ENCODE measurements at places on chromosomes 16 and 17. TPM values are rescaled to one million over a fixed set of nuclear protein-coding genes. Genes with fewer than 3 reads are reported as not detected.

The HOXB13 gene
- not detected for total RNA-seq

GRCh38 chr16:2686912-2687507 lies 4.7 kb downstream of the KCTD5 start:
- no peak for DNase-seq

DNA sequence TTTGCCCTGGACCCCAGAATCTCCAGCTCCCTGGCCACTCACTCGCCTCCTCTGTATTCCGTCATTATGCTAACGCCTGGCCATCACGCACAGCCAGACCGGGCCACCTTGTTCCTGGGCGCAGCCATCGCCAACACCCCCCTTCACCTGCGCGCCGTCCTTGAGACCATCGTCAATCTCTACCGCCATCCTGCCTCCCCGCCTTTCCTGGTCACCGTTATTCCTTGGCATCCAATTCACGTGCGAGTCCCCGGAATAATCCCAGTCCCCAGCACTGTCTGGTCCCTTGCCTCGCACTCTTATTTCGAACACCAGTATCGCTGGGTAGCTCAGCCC lies 541 bp downstream of the VKORC1 start:
- no peak for DNase-seq

The TVP23C gene
- 11.7 TPM for total RNA-seq

DNA sequence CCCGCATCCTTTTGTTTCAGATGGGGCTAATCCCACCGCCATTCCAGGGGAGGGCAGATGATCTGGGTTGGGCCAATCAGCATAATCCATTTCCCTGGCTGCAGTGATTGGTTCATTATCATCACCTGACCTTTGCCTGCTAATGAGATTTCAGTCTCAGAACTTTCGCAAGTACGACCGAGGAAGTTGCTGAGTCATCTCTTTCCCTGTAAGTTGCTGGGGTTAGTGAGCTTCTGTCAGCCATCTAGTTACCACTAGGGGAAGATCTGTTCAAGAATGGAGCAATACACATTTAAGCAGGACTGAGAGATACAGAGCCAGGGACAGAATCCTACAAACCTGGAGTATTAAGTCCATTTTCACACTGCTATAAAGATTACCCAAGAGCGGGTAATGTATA lies 65.3 kb upstream of the NUDT7 start:
- DNase-seq: no peak

The TLCD2 gene
- total RNA-seq: 0.05 TPM

GRCh38 chr17:29149431-29150064 lies 30.6 kb downstream of the MYO18A start:
- DNase-seq: no peak

The WIPI1 gene
- 4.8 TPM for total RNA-seq

The IL17C gene
- not detected for total RNA-seq

- DNase-seq: no peak
Observed at GRCh38 chr17:5027299-5027698, 7.9 kb downstream of the SLC52A1 start.

The FBXO47 gene
- not detected for total RNA-seq

DNA sequence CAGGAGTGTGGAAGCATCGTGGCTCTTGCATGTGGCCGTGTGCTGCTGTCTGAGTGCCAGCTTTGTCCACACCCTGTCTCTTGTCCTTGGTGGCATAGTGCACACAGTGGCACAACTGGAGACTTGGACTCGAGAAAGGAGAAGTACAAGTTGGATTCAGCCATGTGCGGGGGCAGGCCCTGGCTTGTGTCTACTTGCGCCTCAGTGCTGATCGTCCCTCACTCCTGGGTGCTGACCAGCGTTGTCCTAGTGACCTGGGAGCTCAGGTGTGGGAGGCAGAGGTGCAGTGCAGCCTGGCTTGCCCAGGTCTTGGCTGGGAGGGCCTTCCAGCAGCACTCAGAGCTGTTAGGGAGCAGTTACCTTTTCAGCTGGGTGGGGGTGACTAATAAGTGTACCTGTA lies 20.6 kb downstream of the MPRIP start:
- no peak for DNase-seq

DNA sequence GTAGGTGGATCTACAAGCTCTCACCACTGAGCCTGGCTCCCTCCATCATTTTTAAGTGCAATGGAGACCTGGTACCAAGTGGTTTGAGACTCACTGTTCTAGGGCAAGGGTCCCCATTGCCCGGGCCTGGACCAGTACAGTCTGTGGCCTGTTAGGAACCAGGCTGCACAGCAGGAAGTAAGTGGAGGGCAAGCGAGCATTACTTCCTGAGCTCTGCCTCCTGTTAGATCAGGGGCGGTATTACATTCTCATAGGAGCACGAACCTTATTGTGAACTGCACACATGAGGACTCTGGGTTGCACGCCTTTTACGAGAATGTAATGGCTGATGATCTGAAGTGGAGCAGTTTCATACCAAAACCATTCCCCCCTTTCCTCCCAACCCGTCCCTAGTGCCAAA lies 6.8 kb upstream of the ZNF594 start:
- no peak for DNase-seq

DNA sequence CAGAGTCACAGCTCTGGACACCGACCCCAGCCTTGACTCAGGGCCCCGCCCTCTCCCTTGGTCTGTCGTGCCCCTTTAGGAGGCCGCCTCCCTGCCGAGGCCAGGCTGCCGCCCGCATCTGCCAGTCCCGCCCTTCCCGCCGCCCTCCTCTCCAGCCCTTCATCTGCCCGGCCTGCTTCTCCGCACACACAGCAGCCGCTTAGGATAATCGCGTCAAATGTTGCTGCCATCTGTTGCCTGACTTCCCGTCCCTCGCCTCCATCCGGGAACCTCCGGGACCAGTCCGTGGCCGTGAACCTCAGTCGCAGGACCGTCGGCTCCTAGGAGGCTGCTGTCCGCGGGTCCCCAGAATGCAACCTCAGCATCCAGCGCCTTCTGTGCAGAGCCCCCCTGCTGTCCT lies 11.9 kb downstream of the GSE1 start:
- DNase-seq: no peak

The CORO6 gene
- total RNA-seq: 1.7 TPM

GRCh38 chr17:44915862-44916780 lies 821 bp upstream of the GFAP start:
- no peak for DNase-seq

The TRIM47 gene
- 6.5 TPM for total RNA-seq

The RHBDL3 gene
- total RNA-seq: 0.07 TPM

The TNK1 gene
- total RNA-seq: 13.9 TPM

GRCh38 chr17:55453839-55454557 lies 32.4 kb upstream of the MMD start:
- DNase-seq: no peak

GRCh38 chr17:71899317-71899716 lies 221.5 kb upstream of the SOX9 start:
- no peak for DNase-seq

- no peak for DNase-seq
Observed at GRCh38 chr17:71987634-71988033, 133.2 kb upstream of the SOX9 start.

DNA sequence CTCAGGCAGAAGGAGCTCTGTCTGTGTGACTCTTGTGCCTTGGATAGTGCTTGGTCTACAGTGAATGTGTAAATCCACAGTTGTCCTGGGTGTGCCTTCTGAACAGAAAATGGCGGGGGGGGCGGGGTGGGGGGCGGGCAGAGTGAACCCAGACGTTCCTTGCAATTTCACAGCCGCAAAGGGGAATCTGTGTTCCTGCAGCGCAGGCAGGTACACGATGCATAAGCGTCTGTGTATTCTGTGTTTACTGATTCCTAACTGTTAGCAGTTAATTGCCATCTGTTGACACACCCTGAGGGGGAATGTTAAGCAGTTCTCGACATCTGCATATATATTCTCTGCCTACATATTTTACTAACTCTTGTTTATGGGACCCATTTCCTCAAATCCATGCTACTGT lies 123.5 kb upstream of the ZFHX3 start:
- no peak for DNase-seq

The PROCA1 gene
- 10.7 TPM for total RNA-seq

GRCh38 chr17:15930426-15930825 lies 14.5 kb upstream of the ADORA2B start:
- no peak for DNase-seq

DNA sequence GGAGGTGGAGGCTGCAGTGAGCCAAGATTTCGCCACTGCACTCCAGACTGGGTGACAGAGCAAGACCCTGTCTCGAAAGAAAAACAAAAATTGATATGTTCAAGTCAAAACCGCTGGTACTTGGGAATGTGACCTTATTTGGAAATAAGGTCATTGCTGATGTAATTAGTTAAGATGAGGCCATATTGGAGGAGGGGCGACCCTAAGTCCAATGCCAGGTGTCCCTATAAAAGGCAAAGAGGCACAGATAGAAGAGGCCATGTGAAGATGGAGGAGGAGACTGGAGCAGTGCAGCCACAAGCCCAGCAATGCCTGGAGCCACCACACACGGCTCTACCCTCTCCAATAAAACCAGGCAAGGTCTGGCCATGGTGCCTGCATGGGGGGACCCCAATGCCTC lies 50.8 kb upstream of the JPH3 start:
- no peak for DNase-seq

GRCh38 chr17:65334406-65334805 lies 197.2 kb downstream of the RGS9 start:
- DNase-seq: no peak

GRCh38 chr16:85136702-85137322 lies 24.5 kb upstream of the CIBAR2 start:
- DNase-seq: no peak

DNA sequence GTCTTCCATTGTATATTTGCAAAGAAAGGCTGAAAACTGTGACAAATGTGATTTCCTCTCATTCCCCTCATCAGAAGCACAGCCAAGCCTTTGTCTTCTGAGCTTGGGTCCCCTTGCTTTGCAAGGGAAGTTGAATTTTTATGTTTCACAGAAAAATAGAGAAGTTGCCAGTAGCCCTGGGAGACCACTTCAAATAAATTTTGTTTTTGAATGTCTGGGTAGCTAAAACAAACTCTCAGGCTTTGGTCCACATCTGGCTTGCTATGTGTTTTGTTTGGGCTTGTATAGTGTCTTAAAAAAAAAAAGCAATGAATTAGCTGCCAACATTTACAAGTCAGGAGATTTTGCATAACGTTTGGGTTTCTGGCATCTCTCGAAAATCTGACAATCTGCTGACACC lies 24.1 kb downstream of the PIK3R6 start:
- DNase-seq: no peak

DNA sequence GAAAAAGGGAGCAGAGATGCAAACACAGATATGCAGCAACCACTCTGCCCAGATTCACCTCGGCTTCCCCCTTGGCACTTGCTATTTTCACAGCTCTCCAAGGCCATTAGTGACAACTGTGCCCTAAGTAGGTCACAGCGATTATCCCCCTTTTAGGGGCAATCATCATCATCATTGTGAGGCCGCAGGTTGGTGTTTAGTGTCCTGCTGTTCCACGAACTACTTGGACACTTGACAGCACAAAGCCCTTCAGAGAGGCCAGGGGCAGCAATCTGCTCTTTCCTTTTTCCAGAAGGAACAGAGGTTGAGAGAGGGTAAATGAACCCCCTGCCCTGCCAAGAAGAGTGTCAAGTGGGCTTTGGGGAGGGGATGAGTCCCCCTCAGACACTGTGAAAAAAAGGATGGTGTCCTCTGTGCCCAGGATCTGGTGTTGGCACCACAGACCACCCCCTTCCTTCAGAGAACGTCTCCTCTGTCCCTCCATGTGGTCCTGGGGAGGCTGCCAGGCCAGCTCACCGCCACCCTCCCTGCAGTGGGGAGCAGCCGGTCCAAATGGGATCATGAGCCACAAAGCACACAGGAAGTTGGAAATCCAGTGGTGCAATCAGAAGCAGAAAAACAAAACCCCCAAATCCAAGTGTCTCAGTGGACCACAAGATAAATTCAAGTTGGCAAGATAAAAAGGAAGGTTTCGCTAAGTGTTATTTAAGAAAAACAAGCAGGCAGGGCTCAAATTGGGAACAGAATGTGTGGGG lies 78.4 kb upstream of the MED9 start:
- no peak for DNase-seq

The SEPTIN1 gene
- total RNA-seq: 182 TPM

The AURKB gene
- 1.1 TPM for total RNA-seq
